ENCODE measurements at places on chromosomes 2 and 18.
A peak's percentile ranks its signal among the peaks of the same experiment; 100 is the strongest.

- DNase-seq, result peak; percentile 79
Observed at GRCh38 chr2:235779444-235779896, 285.6 kb downstream of the AGAP1 start.

GRCh38 chr2:124666976-124667375 lies 641.9 kb downstream of the CNTNAP5 start:
- DNase-seq, result no peak

DNA sequence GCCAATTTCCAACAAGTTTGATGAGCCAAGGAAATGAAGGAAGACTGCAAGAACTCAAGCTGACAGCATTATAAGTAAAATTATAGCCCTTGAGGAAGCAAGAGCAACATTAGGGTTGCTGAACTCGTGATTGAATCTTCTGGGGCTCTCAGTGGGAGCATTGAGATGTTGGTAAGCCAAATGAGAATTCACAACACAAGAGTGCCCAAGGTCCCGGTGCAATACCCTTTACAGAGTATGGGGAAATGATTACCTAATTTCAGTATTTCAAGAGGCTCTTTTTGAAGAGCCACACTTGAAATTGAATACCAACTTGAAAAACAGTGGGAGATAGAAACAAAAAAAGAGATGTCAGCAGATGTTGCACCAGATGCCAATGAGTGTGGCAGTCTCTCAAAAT lies 554.5 kb downstream of the STK39 start:
- DNase-seq, result no peak

- no peak for DNase-seq
Observed at GRCh38 chr2:210956101-210956500, 399.7 kb downstream of the CPS1 start.

DNA sequence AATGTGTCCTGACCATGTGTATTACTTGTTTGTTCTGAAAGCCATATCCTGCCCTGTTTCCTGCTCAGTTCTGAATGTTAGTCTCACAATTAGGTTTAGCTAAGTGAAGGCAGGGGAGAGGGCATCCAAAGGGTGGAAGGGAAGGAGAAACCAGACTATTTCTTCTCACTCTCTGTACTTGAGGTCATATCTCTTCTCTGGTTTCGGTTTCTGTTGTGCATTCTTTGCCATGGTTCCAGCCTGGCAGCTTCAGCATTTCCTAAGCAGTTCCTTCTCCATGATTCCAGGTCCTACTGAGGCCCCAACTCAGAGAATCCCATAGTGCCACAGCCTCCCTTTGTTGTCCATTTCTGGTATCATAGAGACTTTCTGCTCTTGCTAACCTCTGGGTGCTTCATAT lies 40.3 kb upstream of the HNMT start:
- DNase-seq, result no peak

DNA sequence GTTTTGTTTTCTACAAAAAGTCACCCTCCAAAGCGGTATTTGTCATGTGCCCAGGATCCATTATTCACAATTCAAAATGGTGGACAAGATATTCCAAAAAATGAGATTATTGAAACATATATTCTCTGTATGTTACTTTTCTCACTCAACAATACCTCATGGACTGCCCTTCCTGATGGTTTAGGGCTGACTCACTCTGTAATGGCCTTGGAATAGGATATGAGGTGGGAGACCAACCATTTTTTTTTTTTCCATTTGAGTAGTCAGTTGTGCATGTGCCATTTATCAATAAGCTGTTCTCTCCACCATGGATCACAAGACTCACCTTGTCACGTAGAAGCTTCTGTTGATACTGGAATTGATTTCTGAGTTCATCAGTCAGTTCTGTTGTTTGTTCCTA lies 64.5 kb downstream of the LYPD6 start:
- DNase-seq, result no peak

DNA sequence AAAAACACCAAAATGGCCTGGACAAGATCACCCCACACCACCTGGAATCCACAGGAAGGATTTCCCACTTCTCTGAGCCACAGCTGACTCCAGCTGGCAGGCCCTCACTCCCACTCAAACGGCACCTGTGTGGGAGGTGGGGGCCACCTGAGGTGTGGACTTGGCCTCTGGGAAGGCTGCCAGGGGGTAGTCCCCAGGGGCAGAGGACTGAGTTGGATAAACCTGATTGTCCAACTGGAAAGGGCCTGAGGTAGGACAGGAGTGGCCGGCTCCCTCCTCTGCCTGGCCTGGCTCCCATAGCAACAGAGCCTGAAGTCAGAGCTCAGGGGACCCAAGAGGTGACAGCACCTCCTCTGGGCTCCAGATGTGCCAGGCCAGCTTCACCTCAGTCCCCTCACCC lies 300.2 kb downstream of the CELF4 start:
- DNase-seq, result no peak

- DNase-seq, result no peak
Observed at GRCh38 chr18:67408240-67408639, 108.3 kb downstream of the DSEL start.

- peak; percentile 82 for DNase-seq
Observed at GRCh38 chr2:70789304-70790135, 923 bp downstream of the FIGLA start.

GRCh38 chr2:33598561-33599174 lies 431 bp downstream of the FAM98A start:
- DNase-seq, result no peak

- DNase-seq, result no peak
Observed at GRCh38 chr2:229622495-229623355, 91.6 kb downstream of the DNER start.

GRCh38 chr2:241777686-241778627 lies 1.3 kb downstream of the GAL3ST2 start:
- DNase-seq, result peak; percentile 57

GRCh38 chr2:74835831-74836674 lies 2.1 kb downstream of the HK2 start:
- DNase-seq, result no peak

GRCh38 chr2:137845422-137845821 lies 118.9 kb upstream of the HNMT start:
- no peak for DNase-seq

GRCh38 chr2:109629867-109630266 lies 15.7 kb downstream of the SOWAHC start:
- DNase-seq, result no peak

DNA sequence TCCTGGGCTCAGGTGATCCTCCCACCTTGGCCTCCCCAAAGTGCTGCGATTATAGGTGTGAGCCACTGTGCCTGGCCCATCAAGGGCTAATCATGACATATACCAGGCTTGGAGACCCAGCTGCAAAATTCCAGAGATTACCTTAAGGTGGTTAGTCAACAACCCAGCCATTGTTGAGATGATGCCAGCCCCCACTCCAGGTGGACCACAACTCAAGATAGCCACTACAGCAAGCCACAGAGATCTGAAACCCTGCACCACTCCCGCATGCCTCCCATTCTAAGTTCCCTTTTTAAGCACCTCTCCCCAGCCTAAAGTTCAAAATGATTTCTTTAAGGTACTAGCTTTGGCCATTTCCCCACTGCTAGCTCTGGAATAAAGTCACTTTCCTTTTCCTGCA lies 4.6 kb upstream of the CLK1 start:
- DNase-seq, result no peak

GRCh38 chr2:230218421-230218820 lies 1.4 kb downstream of the SP110 start:
- DNase-seq, result no peak

DNA sequence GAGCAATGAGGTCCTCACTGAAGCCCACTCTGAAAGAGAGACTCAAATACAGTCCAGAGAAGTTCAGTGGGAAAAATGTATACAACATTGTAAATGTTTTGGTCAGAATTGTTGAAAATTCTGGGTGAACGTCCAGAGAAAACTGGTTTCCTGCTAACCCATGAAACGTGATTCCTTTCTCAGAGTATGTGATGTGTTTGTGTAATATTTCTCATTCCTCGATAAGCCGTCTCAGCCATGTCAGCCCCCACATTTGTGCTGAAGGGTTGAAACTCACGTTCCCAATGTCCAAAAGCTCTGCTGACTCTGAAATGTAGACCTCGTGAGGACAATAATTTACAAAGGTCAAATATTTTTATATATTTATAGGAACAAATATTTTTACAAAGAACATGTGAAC lies 51.6 kb downstream of the BMP10 start:
- DNase-seq, result no peak

- DNase-seq, result no peak
Observed at GRCh38 chr18:79634593-79635426, 44.8 kb upstream of the CTDP1 start.

DNA sequence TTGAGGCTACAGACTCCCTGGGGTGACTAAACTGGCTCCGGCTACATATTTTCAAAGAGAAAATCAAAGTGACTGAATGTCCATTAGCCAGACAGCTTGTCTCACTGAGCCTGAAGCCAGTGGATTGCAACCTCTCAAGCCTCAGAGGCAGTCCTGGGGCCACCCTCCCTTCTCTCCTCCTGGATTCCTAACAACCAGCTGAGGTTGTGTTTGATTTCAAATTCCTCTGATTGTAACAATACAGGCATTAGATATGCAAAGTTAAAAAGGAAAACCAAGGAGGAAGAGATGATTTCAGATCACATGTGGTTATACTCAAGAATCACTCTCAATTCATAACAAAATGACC lies 101.0 kb upstream of the LMAN1 start:
- no peak for DNase-seq

DNA sequence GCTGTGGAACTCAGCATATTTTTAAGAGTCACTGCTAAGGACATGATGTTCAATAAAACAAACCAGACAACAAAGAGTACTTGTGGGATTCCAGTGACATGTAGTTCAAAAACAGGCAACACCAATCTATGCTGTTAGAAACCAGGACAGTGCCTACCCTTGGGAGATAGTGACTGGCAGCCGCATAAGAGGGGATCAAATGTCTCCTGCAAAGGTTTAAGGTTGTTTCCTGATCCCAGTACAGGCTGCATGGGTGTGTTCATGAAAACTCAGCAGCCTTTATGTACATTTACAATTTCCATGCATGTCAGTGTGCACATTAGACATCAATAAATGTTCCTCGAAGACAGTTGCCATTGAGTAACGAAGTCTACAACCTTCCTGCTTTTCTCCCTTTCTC lies 183.8 kb downstream of the PID1 start:
- no peak for DNase-seq

GRCh38 chr2:121420486-121420885 lies 110.2 kb upstream of the RNU4ATAC start:
- DNase-seq, result no peak

GRCh38 chr2:202510911-202511310 lies 123.9 kb upstream of the FAM117B start:
- no peak for DNase-seq

- DNase-seq, result no peak
Observed at GRCh38 chr2:129276978-129277584, 702.4 kb upstream of the RAB6C start.

- no peak for DNase-seq
Observed at GRCh38 chr2:176573612-176574483, 304.6 kb downstream of the MTX2 start.

GRCh38 chr2:133856678-133857077 lies 288.4 kb upstream of the NCKAP5 start:
- DNase-seq, result no peak

DNA sequence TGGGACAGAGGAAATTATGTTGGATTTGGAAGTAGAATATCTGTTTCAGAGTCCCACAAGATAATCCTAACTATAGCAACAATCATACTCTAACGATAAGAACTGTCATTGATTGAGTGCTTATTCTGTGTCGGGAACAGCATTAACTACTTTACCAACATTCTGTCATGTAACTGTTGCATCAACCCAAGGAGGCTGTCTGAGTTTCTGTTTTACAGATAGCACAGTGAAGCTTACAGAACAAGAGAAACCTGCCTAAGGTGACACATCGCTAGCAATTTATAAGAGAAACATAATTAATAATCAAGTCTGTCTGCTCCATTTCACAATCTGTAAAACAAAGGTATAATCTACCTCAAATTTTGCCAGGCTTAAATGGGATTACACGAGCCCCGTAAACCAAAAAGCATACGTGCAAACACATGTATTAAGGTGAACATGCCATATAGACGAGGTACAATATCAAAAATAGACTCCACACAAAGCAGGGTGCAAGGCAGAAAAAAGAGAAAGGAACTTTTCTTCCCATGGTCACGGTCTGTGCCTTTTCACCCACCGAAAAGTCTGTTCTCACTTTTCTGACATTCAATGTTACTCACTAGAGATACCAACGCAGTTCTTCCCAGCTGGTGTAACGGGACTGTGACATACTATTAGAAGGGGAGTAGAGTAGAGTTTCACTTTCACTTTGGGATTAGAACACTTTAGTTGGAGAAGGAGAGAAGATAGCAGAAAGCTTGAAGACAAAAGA lies 37.2 kb upstream of the SLC8A1 start:
- DNase-seq, result no peak

DNA sequence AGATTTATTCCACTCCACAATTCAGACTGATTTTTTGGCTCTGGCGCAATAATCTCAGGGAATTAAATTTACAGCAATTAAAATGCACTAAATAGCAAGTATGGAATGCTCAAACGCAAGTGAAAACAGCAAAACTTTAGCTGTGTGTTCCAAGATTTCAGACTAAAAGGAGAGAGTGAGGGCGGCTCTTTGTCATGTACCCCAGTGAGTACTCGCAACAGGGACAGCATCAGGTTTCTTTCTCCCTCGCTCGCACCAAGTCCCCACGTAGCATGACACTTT lies 1.1 kb downstream of the ROCK2 start:
- no peak for DNase-seq

- no peak for DNase-seq
Observed at GRCh38 chr2:111149882-111150455, 29.3 kb downstream of the BCL2L11 start.

GRCh38 chr18:50312296-50313030 lies 25.0 kb upstream of the CXXC1 start:
- no peak for DNase-seq

GRCh38 chr18:22831441-22831904 lies 101.7 kb upstream of the RBBP8 start:
- DNase-seq, result no peak

GRCh38 chr18:63570721-63571120 lies 16.4 kb upstream of the SERPINB13 start:
- no peak for DNase-seq

DNA sequence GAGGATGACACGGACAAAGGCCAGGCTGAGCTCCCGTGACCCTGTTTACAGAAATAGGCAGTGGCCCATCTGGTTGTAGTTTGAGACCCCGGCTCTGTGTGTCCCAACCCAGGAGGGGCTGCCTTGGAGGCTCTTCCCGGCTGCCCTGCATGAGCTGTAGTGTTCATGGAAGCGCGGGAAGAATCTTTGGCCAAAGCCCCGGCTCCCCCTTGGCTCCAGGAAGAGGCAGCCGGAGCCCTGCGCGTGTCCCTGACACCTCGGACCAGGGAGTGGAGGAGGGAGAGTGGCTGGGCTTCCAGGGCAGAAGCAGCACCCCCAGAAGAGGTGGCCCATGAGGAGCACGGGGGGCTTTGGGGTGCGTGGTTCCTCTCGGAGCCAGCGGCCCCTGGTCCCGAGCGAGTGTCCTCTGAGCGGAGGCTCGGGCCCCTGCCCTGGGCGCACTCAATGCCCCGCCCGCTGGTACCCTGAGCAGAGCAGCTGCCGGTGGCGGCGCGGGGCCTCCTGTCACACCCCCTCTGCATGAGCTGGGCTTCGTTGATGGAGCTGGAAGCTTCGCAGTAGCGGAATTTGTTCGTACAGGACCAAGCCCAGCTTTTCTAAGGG lies 21.7 kb downstream of the GPR35 start:
- no peak for DNase-seq

Data from upper lobe of right lung (tissue), 1 donor.